NCI-H2171 (cell line): ENCODE measurements at places on chromosomes 7 and 10.

DNA sequence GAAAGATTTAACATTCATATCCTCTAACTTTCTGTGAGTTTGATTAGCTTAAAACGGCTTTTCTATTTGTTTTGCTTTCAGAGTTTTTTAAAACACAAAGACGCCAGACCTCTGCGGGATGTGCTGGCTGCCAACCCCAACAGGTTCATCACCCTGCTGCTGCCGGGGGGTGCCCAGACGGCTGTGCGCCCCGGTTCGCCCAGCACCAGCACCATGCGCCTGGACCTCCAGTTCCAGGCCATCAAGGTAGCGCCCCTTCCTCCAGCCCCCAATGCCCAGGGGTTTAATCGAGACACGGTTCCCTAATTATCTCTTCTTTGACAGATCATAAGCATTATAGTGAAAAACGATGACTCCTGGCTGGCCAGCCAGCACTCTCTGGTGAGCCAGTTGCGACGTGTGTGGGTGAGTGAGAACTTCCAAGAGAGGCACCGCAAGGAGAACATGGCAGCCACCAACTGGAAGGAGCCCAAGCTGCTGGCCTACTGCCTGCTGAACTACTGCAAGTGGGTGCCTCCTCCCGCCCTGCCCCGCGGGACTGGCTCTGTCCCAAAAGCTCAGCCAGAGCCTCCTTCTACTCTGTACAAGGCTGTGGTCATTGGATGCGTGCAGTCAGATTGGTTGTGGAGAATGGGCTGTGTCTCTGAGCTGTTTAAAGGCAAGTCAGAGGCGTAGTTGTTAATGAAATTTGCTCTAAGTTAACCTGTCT lies 71.2 kb downstream of the TRRAP start:
- DNase-seq, result no peak

GRCh38 chr7:51274001-51274400 lies 42.6 kb downstream of the COBL start:
- no peak for DNase-seq

GRCh38 chr7:29565982-29566746 lies 2.5 kb downstream of the PRR15 start:
- DNase-seq, result no peak

DNA sequence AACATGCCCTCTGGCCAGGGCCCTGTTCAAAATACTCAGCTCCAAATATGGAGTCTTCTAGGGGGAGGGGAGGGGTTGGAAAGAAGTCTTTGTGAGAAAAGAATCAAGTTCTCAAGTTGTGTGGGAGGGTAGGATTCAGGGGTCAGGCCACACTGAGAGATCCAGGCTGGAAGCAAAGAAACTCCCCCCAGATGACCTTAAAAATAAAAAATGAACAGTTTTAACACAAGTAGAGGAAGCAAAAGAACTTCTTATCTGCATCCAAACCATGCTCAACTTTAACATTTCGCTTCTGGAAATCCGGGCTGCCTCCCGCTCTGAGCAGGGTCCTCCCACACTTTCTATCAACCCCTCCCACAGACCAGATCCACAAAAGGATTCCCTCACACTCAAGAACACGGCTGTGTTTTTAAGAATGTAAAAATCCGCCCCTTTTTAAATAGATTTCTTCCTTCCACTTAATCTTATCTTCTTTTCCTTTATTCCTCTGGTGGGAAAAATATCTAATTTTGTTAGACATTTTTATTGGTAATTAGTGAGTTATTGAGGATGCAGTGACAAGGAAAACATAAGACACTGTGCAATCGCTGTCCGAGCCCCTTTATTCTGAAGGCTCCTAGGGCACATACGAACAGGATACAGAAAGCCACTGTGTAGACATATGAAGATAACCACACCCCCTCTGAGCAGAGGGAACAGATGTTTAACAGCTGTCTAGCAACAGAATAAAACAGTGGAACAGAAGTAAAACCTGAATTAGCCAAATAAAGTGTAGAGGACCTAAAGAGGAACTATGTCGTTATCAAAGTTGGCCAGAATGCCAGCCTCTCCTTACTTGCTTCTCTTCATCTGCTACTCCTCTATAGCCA lies 43.8 kb downstream of the CYTH3 start:
- DNase-seq, result no peak

GRCh38 chr10:123458933-123459332 lies 207.2 kb upstream of the GPR26 start:
- no peak for DNase-seq

- DNase-seq, result no peak
These were observed 104.5 kb upstream of the ZPBP start for GRCh38 chr7:50197549-50197948.

- DNase-seq, result no peak
These were observed 83.6 kb downstream of the GRB10 start for GRCh38 chr7:50699143-50699542.

- no peak for DNase-seq
These were observed 108.1 kb upstream of the FAM133B start for GRCh38 chr7:92698237-92698841.

- DNase-seq, result no peak
These were observed 66.8 kb downstream of the ITGB1 start for GRCh38 chr10:32891261-32891660.

DNA sequence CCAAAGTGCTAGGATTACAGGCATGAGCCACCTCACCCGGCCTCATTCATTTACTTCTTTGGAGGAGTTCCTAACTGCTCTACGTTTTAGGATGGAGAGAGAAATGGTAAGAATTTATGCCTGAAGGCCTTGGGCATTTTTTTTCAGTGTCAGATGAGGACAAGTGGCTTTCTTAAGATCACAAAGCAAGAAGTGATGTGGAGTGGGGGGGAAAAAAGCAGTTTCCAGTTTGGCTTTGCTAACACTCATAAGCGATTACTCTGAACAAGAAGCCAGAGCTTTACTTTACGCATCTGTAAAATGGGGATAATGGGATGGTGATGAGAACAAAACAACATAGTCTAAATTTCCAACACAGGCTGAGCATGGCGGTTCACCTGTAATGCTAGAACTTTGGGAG lies 2.6 kb upstream of the PPIA start:
- DNase-seq, result no peak
